ENCODE measurements at places on chromosomes 7 and 10.

- DNase-seq, result no peak
Observed at GRCh38 chr7:78406531-78406930, 608.0 kb downstream of the PHTF2 start.

DNA sequence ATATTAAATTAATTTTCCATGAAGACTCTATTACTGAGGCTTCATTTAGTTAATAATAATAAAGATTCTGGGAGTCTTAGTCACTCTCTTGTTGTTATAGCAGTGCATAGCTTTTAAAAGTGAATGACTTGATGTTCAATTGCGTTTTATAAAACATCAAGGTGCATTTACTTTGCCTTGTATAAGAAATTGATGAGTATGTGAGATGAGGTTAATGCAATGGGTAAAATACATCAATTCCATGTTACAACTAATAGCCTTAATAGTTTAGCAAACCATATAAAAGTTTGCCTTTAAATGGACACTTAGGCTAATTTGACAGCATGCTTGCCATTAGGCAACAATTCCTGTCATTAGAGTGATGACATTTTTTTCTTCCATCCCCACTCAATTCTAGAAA is 173.6 kb upstream of the TEX47 start:
- DNase-seq, result no peak

GRCh38 chr10:44206127-44206818 is 178.6 kb downstream of the CXCL12 start:
- no peak for DNase-seq

DNA sequence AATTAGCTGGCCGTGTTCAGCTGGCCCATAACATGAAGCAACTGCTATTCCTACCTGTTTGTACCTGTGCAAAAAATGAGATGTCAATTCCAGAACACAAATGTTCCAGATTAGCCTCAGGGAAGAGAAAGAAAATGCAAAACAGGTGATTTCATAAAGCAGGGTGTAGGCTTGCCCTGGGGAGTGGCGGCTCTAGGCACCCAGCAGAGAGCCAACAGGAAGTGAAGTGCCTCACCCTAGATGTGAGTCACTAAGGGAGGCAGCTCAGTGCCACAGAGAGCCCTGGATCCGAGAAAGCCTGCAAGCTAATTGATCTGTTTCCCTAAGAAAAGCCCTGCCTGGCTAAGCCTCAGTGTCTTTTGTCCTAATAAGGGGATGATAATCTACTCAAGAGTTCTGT is 240.0 kb downstream of the ARHGAP21 start:
- DNase-seq, result no peak

GRCh38 chr7:101422356-101423195 is 59.9 kb downstream of the COL26A1 start:
- no peak for DNase-seq

DNA sequence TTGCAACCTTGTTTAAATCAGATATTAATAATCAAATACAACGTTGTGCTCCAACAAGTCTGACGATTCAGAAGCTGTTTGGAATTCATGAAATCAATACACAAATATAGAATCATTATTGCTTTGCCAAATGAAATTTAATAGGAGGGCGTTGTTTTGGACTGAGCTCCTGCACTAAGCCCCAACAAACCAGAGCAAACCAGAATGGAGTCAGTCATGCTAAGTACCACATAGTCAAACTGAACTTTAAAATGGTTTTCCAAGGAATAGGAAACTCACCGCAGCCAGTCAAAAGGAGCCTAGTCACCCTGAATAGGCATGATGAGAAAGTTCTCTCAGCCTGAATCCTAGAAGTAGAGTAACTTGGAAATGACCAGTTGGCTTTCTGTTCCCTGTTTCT is 53.7 kb downstream of the HACD1 start:
- DNase-seq, result no peak

GRCh38 chr10:34252111-34252510 is 563.0 kb downstream of the PARD3 start:
- DNase-seq, result no peak

DNA sequence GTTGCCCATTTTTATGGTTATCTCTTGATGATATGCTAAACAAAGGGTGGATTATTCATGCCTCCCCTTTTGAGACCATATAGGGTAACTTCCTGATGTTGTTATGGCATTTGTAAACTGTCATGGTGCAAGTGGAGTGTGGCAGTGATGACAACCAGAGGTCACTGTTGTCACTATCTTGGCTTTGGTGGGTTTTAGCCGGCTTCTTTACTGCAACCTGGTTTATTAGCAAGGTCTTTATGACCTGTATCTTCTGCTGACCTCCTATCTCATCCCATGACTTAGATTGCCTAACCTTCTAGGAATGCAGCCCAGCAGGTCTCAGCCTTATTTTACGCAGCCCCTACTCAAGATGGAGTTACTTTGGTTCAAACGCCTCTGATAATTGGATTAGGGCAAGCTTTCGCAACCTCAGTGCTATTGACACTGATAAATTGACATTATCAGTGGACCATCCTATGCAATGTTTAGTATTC is 36.9 kb downstream of the BAG3 start:
- DNase-seq, result no peak

- no peak for DNase-seq
Observed at GRCh38 chr10:46515366-46515765, 41.1 kb downstream of the GPRIN2 start.

GRCh38 chr7:67631476-67631875 is 634.8 kb downstream of the TYW1 start:
- DNase-seq, result no peak

DNA sequence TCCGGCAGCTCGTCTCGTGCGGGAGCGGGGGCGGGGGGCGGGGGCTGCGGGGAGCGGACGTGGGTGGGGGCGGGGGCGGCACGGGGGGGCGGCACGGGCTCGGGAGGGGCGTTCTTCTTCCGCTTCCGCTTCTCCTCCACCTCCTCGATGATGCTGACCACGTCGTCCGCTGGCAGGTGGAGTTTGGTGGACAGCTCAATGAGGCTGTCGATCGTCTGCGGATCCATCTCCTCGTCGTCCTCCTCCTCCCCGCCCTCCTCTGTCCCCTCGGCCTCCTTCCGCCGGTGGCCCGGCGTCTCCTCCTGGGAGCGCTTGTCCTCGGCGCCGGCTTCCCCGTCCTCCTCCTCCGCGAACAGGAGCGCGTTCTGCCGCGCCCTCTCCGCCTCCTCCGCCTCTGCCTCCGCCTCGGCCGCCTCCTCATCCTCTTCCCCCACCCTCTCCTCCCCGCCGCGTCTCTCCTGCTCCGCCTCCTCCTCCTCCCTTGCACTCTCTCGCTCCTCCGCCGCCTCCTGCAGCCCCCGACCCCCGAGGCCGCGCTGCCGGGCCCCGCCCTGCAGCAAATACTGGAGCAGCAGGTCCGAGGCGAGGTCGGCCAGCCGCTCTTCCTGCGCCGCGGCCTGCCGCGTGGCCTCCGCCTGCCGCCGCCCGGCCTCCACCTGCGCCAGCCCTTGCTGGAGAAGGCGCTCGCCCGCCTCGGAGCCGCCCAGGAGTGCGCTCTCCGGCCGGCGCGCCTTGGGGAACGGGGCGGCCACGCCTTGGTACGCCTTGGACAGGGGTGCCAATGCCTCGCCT is 1.9 kb downstream of the VGF start:
- no peak for DNase-seq

- no peak for DNase-seq
Observed at GRCh38 chr10:124909563-124909962, 32.4 kb upstream of the ZRANB1 start.

DNA sequence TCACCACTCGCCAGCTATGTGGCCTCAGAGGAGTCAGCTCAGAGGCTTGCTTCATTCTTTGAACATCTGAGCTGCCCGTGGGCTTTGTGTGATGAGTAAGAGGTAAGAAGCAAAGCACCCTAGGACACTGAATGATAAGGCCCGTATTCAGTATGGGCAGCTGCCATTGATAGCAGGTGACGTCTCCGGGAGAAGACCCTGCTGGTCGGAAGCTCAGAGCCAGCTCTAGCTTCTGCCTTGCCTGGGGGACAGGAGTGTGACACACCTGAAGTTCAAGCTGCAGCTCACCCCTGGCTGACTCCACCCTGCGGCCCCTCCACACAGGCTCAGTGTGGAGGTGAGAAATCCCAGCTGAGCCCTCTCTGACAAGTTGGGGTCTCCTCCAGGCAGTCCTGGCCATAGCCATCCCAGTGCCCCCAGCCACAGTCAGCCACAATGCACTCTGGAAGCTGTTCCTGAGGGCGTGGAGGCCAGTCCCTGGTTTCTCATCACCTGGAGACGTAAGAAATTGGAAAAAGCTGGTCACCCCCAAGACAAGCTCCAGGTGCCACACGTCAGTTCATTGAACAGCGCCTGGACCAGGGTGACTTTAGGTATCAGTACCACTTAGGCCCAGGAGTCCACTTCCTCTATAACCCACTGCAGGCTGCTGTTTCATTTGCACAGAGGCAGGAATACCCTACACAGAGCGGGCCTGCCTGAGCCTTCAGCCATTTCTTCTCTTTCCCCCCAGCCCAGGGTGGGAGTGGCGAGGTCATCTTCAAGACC is 164.9 kb upstream of the RHEB start:
- DNase-seq, result no peak

DNA sequence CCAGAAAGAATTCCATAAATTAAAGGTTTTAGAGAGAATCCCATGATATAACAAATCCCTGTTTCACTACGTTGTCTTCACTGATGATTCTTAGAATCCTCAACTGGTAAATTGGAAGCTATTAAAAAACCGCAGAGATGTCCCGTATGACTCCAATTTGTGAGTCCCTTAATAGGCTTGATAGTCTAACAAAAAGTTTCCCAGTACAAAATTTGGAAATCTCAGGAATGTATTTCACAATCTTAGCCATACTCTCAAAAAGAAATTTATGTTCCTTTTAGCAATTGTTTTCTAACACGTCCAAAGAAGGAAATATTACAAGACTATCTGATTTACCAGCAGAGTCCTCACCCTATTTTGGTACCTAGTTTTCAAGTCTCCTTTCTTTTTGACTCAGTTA is 2.5 kb downstream of the TES start:
- no peak for DNase-seq

GRCh38 chr7:143214789-143215679 is 6.8 kb upstream of the TAS2R40 start:
- DNase-seq, result peak; percentile 52

- no peak for DNase-seq
Observed at GRCh38 chr10:103276251-103276895, 565 bp upstream of the INA start.

DNA sequence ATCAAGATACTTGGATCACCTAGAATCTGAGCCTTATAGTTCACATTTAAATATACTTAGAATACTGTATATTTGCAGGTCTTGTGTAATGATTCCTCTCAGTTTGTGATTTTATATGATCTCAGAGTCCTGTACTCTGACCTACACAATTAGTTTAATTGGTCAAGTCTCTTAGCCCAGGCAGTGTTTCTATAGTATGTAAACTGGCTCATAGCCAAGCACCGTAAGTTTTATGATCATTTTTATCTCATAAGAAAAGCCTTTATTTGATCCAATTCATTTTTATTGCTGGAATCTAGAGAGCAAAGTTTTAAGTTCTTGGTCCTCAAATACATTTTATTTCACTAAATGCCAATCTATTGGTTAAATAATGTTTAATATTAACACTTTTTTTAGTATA is 242.2 kb downstream of the MALRD1 start:
- DNase-seq, result no peak

DNA sequence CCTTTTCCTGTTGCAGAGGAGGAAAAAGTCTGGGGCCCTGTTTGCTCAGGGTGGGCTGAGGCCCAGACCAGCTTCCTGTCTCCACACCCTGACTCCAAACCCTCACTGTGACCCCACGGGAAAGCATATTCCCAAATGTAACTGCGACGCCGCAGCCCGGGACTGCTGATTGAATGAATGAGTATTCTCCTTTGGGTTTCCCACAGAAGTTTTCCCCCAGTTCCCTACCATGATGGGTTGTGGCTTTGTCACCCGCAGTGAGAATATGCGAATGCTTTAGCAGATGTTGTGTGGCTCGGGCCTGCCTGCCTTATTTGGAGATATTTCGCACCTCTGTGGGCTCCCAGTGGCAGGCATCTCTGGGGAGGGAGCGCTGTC is 50.6 kb downstream of the MGMT start:
- no peak for DNase-seq

- peak; percentile 4 for DNase-seq
Observed at GRCh38 chr10:121159670-121160069, 308.5 kb downstream of the WDR11 start.

- DNase-seq, result no peak
Observed at GRCh38 chr10:55410415-55410885, 609.4 kb upstream of the PCDH15 start.

DNA sequence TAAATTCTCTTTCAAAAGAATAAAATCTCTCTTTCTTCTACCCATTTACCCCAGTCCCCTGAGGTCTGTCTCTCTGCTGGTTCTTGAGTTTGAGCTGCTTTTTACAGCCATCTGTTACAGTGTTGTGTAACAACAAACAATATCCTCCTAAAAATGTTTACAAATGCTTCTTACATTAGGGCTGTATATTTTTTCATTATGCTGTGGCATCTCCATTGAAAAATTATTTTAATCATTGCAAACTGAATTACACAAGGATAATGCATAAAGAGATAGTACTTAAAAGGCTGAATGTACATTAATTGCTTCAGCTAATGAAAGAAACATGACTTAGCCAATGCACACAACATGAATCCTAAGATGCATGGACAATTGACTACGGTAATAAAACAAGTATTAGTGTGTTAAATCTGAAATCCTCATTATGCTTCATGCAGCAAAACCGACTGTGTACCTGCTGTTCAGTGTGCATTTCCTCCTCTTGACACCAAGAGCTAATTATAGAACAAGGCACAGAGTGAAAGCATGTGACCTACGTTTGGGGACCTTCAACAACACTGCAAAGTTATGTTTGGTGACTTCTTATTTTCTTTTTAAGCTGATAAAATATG is 181.7 kb upstream of the RHOBTB1 start:
- no peak for DNase-seq

- DNase-seq, result no peak
Observed at GRCh38 chr7:1361756-1362125, 97.5 kb downstream of the MICALL2 start.

- DNase-seq, result no peak
Observed at GRCh38 chr10:121567569-121567968, 30.7 kb downstream of the FGFR2 start.

DNA sequence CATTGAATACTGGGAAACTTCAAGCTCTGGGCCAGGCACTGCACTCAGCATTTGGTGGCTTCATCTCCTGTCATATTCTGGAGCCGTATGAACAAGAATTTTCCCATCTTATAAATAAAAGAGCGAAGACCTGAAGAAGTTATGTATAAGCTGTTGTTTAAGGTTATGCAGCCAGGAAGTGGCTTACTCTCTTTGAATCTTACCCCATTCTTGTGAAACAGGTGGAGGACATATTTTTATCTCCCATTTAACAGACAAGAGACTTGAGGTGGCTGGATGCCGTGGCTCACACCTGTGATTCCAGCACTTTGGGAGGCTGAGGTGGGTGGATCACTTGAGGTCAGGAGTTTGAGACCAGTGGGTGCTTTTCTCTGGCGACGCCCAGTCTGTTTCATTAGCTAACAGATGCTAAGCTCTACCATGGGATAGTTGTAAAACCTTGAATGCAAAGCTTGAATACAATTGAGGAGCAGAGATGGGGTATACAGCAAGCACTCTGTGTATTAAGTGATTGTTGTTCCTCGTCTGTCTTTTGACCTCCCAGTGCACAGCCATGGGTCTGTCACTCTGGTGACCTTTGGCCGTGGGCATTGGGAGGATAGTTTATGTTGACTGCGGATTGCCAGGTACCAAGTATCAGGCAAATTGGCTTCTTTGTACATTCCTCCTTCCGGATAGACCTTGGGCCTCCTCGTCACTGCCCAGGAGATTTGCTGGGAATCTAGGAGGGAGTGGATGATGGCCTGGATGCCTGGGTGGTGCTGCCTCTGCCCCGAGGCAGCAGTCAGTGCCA is 85.8 kb downstream of the GRK5 start:
- DNase-seq, result no peak
